Tongue (tissue), 3 donors: ENCODE measurements at places on chromosomes 3 and 15.

DNA sequence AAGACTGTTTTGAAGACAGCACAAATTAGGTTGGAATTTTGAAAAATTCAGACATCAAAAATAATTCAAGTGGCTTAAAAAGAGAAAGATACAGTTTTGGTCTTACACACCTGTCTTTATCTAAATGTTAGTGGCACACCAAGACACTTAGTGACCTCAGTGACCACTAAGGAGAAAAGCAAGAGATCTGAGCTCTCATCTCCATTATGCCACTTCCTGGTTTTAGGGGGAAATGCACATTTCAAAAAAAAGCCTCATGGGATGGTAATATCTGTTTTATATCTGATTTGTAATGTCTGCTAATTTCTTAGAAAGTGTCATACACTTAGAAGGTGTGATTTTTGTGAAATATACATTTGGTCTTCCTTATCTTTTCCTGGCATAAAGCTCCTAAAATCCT, 16.4 kb downstream of the IL12A start:
- DNase-seq = no peak

GRCh38 chr3:194105292-194105691, 30.7 kb upstream of the HES1 start:
- DNase-seq = no peak

DNA sequence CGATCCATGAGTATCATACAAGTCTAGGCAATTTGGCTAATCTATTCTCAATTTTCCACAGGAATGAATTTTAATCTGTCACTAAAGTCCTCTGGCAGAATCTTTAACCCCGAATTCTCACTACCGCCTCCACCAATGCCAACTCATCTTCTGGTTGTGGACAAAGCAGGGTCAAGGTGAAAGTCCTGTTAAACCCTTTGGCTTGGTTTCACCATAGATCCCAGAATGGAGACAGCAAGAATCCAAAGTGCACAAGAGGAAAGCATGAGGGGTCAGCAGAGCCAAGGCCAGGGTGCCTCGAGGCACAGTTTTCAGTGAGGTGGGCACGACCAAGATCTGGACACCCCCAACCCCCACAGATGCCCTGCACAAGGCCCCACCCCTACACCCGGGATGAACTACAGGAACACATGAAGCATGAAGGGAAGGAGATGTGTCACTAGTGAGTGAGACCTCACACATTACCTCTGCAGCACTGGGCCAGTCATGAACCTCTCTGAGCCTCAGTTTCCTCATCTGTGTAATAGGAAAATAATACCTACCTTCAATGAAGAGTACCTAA, 466.2 kb downstream of the EPHB1 start:
- no peak for DNase-seq

DNA sequence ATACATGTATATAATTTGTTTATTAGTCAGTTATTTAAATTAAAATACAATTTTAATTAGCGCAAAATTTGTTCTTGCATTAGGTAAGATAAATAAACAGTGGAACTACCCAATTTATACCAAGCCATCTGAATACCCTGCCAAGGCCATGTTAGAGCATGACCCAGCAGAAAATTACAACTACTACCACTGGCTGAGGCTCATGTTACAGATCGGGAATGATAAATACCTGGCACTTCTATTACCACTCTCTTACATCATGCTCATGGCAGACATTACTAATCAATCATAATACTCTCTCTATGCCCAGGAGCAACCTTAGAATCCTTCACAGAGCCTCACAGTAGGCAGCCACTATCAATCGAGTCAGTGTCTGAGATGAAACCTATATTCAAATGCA, 21.2 kb upstream of the LMOD3 start:
- DNase-seq = no peak

DNA sequence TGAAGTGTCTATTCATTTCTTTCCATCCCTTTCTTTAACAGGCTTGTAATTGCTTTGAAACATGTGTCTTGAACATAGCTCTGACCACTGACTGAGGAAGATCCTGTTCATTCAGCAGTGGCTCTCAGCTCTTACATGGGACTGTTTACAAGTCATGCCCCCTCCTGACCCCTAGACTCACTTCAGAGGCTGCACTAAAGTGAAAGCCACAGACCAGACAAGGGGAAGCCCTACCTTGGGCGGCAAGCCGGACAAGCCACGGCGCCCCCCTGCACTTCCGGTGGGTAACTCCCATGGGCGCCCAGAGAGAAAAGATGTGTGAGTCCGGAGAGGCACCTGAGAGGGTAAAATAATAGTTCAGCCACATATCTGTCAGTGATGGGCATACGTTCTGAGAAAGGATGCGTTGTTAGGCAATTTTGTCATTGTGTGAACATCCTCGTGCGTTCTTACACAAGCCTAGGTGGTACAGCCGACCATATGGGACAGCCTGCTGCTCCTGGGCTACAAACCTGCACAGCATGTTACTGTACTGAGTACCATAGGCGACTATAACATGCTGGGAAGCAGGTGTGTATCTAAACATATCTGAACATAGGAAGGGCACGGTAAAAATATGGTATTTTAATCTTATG, 116.2 kb downstream of the CHSY1 start:
- no peak for DNase-seq
